Hematopoietic multipotent progenitor cell treated with erythropoietin and hydrocortisone succinate and interleukin-3 and kit ligand, for 17 days (in vitro differentiated cells): ENCODE measurements at places on chromosomes 2 and 18.
A peak's percentile ranks its signal among the peaks of the same experiment; 100 is the strongest.

- DNase-seq = peak; percentile 18
Measured at GRCh38 chr2:15201009-15201408, 360.1 kb downstream of the NBAS start.

DNA sequence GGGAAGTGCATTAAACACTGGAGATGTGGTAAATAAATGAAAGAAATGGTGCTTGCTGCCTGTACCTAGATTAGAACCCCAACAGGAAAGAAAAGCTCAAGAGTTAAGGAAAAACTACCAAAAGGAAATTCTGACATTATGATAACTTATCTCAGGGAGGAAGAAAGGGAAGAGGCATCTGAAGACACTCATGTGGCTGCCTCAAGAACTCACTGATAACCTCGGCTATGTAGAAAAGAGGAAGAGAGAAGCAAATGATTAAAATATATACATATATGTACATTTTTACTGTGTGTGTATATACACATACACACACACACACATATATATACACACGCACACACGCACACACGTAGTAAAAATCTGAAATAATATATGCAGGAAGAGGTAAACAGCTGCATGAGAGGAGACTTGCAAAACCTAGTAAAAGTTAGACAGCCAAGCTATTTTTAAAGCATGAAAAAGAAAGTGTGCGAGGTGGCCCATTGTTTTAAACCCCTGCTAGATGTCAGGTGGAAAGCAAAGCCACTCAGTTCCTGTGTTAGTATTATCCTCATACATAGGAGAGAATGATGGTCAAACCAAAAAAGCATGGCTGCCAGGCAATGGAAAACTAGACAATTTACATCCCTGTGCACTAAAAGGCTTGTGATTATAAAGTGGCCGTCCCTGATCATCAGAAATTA is 483.0 kb upstream of the NRP2 start:
- DNase-seq = no peak

- no peak for DNase-seq
Measured at GRCh38 chr18:33195795-33196194, 244.7 kb downstream of the CCDC178 start.

- DNase-seq = no peak
Measured at GRCh38 chr2:101776172-101777043, 78.9 kb downstream of the MAP4K4 start.

GRCh38 chr2:14220101-14220500 is 412.4 kb upstream of the LRATD1 start:
- no peak for DNase-seq

- DNase-seq = no peak
Measured at GRCh38 chr2:209988010-209988409, 14.4 kb upstream of the RPE start.

DNA sequence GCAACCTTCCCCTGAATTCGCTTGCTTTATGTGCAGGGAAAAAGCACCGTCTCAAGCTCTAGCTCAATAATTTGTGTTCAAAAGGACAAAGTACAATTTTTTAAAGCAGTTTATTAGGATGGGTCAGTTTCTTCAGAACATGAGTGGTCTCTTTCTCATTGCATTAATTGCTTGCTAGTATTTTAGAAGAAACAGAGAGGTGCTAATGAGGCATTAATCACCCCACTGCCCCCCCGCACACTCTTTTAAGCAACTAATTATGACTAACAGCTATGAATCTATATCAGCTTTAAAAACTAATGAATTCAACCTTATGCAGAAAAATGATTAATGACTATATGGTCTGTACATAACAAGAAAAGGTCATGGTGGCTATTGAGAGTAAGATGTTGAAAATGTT is 262.1 kb upstream of the ST6GAL2 start:
- DNase-seq = no peak

DNA sequence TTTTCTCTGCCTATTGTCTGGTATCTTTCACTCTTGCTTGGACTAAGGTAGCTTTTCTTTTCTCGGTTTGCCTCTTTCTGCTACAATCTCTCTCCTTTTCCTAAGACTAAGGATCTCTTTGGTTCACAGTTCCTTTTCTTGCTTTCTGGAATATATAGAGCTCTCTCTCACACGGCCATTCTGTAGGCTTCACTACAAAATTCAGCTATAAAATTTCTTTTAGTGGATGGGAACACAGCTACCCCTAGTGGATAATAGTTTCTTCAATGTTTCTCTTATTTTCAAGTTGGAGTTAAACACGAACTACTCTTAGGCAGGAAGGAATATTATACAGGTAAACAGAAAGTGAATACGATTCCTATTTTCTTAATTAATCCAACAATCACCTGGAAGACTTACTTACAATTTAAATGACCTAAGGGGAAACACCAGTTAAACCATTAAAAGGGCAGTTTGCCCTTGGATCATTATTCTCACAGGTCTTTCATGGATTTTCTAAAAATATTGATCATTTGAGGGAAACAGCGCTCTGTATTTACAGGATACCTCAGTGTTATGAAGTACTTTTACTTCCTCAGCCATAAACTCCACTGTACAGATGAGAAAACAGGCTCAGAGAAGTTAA is 140.5 kb downstream of the LRP2 start:
- no peak for DNase-seq

DNA sequence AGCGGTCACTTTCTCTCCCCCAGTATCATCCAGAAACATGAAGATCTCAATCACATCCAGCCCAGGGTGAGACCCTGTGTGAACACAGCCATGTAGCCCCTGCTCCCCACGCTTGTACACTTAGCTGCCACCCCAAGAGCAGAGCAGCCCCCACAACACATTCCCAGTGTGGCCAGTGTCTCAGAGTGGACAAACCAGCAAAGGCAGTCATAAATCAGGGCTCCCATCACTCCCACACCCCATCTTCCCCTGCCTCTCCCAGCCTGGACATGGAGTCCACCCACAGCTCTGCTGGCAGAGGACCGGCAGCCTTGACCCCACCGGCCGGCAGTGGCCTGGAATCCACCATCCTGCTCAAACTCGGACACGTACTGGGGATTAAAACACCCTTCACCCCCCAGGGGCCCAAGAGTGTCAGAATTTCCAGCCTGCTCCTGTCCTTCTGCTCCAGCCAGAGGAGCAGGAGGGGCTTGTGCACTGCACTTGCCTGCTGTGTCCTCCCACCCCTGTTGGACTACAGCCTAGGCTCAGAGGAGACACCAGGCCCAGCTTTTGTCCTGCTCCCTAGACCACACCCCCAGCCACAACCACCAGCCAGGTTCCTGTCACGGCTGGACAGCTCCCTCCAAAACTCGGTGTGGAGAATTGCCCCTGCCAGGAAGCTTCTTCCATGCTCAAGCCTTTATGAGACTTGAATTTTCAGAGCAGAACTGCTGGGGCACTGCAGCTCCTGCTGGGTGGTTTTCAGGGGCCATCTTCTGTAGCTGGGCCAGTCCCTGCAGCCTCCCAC is 206.1 kb downstream of the SMAD2 start:
- DNase-seq = no peak

GRCh38 chr18:77065221-77065981 is 67.2 kb downstream of the MBP start:
- DNase-seq = peak; percentile 60

GRCh38 chr2:112600634-112601033 is 16.2 kb downstream of the CHCHD5 start:
- DNase-seq = no peak

DNA sequence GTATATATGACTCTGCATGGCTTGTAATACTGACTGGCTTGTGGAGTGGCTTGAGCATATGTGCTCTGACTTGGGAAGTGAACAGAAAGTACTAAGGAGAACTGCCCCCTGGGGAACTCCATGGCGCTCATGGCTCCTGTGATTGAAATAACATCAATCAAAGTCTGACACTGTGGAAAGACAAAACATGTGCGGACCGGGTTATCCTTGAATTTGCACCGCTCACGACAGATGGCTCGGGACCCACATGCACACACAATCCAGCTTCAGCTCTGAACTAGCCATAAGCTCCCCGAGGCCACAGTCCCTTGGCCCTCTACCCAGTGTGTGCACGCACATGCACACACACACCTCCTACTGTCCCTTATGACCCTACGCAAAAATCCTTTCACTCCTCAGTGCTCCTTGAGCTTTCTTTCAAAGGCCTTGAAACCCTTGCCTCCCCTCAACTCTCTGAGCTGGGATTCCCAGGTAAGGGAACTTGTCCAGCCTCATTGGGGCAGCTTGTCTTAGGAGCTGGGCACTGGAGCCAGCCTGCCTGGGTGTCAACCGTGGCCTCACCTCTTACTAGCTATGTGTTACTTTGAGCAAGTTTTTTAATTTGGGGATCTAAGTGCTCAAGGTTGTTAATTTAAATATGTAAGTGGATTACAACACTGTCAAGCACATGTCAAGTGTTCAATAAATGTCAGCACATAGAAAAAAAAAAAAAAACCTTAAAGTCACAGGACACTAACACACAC is 43.6 kb downstream of the MRPS5 start:
- no peak for DNase-seq

DNA sequence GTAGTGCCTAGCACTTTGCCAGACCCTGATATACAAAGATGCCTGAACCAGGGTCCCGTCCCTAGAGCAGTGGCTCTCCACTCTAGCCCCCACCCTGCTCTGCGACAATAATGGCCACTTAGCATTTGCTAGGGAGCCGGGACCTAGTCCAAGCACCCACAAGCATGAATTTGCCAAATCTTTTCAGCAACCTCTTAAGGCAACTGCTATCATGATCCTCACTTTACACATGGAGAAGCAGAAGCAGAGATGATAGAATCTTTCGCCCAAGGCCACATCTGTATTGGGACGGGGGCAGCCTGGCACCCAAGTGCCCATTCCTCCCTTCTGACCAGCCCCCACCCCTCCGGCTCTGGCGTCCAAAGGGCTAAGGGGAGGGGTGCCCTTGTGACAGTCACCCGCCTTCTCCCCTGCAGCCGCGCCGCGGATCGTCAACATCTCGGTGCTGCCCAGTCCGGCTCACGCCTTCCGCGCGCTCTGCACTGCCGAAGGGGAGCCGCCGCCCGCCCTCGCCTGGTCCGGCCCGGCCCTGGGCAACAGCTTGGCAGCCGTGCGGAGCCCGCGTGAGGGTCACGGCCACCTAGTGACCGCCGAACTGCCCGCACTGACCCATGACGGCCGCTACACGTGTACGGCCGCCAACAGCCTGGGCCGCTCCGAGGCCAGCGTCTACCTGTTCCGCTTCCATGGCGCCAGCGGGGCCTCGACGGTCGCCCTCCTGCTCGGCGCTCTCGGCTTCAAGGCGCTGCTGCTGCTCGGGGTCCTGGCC is 13.0 kb downstream of the SIGLEC15 start:
- no peak for DNase-seq

- DNase-seq = no peak
Measured at GRCh38 chr2:195199864-195200263, 457.2 kb upstream of the SLC39A10 start.

DNA sequence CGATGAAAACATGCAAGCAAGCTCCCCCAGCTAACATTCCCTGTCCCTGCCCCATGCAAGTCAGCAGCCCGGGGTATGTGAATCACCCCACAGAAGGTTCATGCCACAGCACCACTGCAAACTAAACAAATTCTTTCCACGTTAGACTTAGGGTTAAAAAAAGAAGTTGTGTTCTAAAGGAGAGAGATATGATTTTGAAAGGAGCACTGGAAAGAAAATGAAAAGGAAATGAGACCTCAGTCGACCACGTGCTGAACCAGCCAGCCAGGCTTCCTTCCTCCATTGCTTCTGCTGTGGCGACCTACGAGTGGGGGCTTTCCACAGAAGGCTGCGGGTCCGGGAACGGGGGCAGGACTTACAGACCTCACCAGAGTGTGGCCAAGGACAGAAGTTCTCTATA is 52.0 kb downstream of the ARL4C start:
- no peak for DNase-seq

GRCh38 chr18:77223653-77224052 is 26.0 kb upstream of the GALR1 start:
- no peak for DNase-seq

GRCh38 chr18:26546875-26547645 is 1.3 kb downstream of the KCTD1 start:
- DNase-seq = no peak

- DNase-seq = no peak
Measured at GRCh38 chr2:226916669-226917068, 80.8 kb downstream of the RHBDD1 start.

DNA sequence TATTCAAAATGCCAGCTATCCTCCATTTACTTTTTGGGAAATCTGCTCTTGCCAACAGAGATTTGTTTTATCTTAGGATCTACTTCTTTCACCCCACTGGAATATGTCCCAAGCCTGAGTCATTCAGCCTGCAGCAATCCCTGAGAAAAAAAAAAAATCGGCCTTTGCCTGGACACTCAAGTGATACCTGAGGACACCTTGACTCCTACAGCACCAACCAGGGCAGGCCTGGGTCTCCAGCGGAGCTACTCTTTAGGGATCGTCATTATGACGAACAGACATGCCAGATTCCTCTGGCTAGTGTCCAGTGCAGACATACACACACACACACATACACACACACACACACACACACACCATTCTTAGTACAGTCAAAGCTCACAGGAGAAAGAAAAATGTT is 2.2 kb upstream of the UGT1A6 start:
- DNase-seq = no peak

DNA sequence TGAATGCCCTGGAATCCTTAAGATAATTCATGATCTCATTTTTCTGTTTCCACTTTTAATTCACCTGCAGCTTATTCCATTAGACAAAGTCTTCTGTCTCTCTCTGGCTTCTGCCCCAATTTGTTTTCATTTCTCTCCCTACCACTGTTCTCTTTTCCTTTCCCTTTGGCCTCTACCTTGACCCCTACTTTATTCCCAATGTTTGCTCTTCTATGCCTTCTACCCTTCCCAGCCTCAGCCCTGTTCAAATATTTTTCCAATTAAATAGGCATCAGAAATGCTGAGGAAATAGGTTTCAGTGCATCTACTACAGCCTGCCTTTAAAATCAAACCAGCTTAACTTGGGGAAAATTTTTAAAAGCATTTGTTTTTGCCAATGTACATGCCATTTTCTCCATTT is 443.7 kb upstream of the CWC22 start:
- no peak for DNase-seq

DNA sequence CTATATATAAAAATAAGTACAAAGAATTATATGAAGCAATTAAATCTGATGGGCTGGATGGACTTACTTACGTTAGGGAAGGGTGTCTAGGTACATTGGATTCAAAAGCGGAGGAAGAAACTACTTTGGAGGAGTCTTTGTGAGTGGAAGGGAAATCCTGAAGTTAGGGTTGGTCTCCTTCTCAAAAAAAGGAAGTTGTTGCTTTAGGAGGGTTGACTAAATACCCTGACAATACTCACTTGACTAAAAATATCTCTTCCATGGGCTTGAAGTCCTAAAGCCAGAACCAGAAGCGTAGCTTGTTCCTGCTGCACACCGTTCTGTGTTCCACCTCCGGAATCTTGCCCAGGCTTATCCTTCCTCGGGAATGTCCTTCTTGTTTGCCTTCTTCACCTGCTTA is 143.3 kb upstream of the ZEB2 start:
- no peak for DNase-seq

- no peak for DNase-seq
Measured at GRCh38 chr2:191231995-191232394, 13.2 kb upstream of the MYO1B start.

DNA sequence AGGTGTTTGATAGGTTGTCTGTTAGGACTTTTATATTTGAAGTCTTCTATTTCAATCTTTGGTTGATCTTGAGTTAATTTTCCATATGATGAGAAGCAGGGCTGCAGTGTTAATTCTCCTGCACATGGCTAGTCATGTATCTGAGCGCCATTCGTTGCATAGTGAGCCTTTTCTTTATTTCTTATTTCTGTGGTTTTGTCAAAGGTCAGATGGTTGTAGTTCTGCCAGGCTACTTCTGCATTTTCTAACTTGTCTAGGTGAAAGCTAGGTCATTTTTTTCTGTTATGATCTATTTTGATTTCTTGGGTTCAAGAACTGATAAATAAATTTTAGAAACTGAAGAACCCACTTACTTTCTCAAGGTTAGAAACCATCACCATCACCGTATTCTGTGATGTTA is 56.7 kb downstream of the CCDC74A start:
- DNase-seq = no peak
